ENCODE measurements at places on chromosomes 3 and 15.

- no peak for DNase-seq
Measured at GRCh38 chr3:10508619-10509260, 3.4 kb upstream of the ATP2B2 start.

- DNase-seq: no peak
Measured at GRCh38 chr15:71440489-71441110, 325.3 kb downstream of the THSD4 start.

- DNase-seq: no peak
Measured at GRCh38 chr3:49217688-49218470, 46.5 kb downstream of the KLHDC8B start.

- peak; percentile 22 for DNase-seq
Measured at GRCh38 chr3:112056451-112056929, 22.0 kb downstream of the TMPRSS7 start.

DNA sequence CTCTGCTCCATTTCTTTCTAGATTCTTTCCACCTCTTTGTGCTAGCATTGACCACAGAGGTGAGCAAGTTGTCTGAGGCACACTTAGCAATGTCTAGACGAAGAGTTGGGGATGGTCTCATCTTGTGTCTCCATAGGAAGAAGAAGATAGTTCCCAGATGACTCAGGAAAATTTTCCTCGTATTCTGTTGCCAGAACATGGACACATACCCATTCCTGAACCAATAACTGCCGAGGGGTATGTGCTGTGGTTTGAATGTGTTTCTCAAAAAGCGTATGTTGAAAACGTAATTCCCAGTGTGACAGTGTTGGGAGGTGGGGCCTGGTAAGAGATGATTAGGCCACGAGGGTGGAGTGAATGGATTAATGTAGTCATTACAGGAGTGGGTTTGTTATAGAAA lies 107.5 kb upstream of the GALNT15 start:
- no peak for DNase-seq

- DNase-seq: no peak
Measured at GRCh38 chr15:70710714-70711113, 52.6 kb downstream of the UACA start.

- DNase-seq: no peak
Measured at GRCh38 chr3:155416500-155417118, 123.1 kb upstream of the STRIT1 start.

DNA sequence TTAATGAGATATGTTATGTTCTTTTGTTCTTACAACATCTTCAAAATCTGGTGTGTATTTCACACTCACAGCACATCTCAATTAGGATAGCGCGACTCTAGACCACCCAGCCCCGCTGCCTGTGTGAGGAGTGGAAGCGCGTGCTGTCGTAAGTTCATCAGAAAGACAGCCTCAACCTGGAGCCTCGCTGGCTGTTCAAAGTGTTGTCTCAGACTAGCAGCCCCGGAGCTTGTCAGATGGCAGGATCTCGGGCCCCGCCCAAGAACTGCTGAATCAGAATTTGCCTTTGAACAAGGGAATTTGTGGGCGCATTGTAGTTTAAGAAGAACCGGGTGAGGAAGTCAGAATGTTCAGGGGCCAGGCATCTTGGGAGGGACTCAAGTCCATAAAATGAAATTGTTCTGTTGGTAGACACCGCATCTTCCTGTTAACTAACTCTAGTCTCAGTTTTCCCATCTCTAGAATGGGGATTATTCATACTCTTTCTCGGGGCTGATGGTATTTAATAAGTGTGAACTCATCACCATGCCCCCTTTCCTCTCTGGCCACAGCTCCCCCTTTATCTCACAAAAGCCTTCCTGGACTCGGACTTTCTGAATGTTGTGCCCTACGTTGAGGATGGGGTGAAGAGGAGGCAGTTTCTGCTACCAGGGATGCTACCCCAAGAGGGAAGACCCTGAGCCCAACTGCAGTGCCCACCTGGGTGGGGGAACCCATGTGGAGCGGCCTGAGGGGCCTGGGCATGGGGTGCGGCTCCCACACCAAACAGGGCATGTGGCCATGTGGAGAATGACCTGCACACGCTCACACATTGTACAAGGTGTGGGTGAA lies 40.4 kb downstream of the BHLHE40 start:
- DNase-seq: peak; percentile 85

GRCh38 chr15:43218908-43219706 lies 1.7 kb downstream of the EPB42 start:
- peak; percentile 19 for DNase-seq

GRCh38 chr3:196991581-196992460 lies 23.2 kb upstream of the PIGZ start:
- DNase-seq: no peak

- DNase-seq: no peak
Measured at GRCh38 chr3:131597816-131598215, 95.0 kb upstream of the MRPL3 start.

DNA sequence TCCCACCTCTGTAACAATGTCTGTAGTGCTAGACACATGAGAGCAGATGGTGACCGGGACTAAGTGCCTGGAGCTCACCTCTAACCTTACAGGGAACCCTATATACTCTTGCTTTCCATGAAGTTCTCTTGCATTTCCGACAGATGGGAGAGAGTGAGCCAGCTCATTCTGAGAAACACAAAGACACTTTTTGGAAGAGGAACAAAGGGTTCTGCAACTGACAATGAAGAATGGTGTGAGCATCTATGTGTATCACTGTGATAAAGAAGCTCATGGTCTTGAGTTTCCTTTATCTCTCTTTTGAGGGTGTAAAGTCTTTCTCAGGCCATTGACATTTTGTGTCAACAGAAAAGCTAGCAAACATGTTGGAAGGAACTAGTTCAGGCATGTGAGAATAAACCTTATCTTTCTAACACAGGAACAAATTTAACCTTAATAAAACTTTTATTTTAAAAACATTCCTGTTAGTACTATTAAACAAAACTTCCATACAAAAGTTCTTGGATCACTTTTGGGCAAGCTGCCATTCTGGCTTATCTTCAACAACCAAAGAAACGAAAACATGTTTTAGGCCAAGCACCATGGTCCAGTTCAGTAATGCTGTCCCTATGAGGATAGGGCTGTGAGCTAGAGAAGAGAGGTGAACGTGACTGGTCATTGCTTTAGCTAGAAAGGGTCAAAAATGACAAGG lies 142.7 kb downstream of the THRB start:
- no peak for DNase-seq
